ENCODE measurements at places on chromosomes 12 and 14.

GRCh38 chr12:115941362-115941761 lies 336.1 kb downstream of the MED13L start:
- ATAC-seq: no peak

- no peak for ATAC-seq
These were observed 145.5 kb upstream of the OTX2 start for GRCh38 chr14:56955745-56956144.

DNA sequence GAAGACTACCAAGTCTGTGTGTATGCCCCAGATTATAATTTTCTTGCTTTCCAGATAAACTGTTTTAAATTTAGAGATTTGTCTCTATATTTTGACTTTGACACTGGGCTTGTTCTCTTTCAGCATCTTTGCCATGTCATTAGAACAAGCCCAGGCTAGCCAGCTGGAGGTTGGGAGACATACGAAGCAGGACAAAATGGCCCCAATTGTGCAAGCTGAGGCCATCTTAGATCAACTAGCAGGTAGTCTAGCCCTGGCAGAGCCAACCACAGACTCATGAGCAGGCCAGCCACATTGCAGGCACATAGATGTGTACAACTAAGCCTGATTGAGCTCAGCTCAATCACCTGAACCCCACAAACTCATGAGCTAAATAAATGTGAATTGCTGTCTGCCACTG lies 321.4 kb downstream of the ATP23 start:
- no peak for ATAC-seq

DNA sequence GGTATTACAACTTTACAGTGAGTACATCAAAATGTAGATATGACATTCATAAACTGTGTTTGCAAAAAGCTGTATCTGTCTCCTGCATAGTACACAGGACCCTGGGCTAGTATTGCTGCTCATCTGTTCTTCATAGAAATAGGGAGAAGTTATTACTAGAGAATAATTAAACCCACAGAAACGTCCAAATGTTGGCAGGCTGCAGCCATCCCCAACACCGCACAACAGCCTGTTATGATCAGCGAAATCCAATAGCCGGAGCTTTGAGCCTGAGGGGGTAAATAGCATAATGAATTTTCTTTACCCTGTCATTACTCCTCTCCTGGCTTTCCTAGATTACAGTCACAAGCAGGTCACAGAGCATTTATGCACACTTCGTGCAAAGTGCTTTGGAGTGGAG lies 178.0 kb downstream of the DACT1 start:
- no peak for ATAC-seq

GRCh38 chr12:123164222-123164621 lies 13.3 kb upstream of the PITPNM2 start:
- no peak for ATAC-seq

DNA sequence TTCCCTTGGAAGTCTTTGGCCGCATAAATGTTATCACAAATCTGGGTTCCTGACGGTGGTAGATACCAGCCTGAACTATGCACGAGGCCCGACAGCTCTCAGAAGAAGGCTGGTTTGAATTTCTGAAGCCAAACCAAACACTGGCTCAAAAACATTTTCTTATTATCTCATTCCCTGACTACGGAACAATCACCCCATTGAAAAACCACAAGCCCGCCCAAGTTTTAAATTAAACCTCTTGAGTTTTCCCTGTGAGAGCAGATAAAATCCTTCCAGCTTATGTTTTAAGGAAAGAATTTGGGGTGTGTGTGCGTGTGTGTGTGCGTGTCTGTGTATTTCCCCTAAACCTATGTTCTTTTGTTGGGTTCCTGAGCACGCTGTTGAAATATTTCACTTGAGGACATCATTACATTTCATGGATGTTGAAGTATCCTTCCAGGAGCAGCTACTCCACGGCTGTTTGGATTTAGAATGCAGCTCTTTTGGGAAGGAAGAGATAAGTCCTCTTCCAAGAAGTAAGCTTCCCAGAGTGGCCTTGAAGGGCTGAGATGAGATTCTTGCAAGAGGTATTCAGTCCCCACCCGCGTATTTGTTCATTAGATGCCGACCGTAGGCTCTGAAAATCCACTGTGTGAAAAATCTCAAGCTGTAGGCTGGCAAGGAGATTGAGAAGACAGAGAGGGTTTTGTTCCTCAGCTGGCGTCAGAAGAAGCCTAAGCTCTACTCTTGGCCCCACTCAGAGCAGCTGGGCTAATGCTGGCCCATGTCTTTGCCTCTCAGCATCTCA lies 131.0 kb upstream of the NCOR2 start:
- no peak for ATAC-seq

GRCh38 chr14:87461704-87462103 lies 531.3 kb downstream of the GALC start:
- no peak for ATAC-seq

GRCh38 chr14:33682760-33683159 lies 268.1 kb downstream of the EGLN3 start:
- peak; percentile 89 for ATAC-seq

- no peak for ATAC-seq
These were observed 6.3 kb downstream of the MGAT4C start for GRCh38 chr12:86249851-86250250.

GRCh38 chr14:70917633-70918032 lies 10.4 kb downstream of the PCNX1 start:
- no peak for ATAC-seq

GRCh38 chr12:124940393-124941169 lies 26.1 kb upstream of the UBC start:
- peak; percentile 74 for ATAC-seq

DNA sequence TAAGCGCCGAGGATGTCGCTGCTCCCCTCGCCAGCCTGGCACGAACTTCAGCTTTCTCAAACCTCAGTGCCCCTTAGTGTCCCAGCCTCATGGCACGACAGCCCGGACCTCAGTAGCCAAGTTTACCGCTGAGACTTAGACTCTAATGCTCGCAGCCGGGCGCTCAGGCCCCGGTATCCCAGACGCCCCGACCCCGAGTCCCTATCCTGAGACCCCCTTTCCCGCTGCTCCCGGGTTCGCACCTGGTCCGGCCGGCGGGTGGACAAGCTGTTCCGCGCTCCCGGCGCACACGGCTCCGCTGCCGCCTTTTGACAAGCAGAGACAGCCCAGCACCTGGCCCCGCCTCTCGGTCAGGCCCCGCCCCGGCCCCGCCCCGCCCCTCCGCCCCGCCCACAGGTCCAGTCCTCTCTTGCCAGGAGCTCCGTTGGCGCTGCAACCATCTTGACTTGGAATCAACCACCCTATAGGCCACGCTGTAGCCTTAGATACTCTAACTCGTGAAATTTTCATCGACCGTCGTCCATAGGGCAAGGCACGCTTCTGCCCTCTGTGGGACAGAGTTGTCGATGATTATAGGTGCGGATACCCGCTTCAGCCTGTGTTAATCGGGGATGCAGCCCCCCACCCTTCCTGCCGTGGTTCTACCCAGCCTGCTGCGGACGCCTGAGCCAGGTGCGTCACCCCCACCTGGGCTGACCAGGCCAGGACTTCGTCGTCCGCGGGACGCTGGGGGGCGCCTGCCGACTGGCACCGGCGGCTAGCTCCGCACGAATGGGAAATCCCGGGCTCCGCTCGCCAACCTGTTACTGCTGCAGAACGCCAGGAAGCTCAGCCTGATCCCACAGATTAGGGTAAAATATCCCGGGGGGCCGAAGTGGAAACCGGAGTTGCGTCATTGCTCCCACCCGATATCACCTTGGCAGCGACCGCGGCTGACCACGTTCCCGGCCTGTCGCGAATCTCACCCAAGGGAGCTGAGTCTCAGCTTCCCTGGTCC lies at the start of gene VDR:
Gene VDR, minus strand, starts transcription at position 282 of the 997 bp plus-strand sequence. CDS start 25,881 bp downstream, outside the sequence.
- peak; percentile 86 for ATAC-seq

- peak; percentile 70 for ATAC-seq
These were observed 30.6 kb downstream of the PPFIBP1 start for GRCh38 chr12:27554421-27555186.

GRCh38 chr12:75542942-75543341 lies 31.5 kb upstream of the KRR1 start:
- ATAC-seq: no peak

DNA sequence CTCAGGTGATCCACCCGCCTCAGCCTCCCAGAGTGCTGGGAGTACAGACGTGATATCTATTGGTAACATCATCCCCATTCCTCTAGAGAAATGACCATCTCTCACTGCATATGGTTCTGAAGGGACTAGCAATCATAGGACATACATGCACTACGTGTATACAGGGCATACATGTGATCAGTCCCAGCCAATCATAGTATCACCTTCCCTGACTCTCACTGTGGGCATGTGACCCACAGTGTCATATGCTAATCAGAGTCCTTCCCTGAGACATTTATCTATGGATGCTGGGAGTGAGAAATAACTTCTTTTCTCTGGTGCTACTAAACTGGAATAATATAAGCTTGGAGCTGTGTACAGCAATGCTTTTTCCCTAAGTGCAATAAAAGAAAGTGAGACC lies 12.1 kb upstream of the FBXW8 start:
- no peak for ATAC-seq

DNA sequence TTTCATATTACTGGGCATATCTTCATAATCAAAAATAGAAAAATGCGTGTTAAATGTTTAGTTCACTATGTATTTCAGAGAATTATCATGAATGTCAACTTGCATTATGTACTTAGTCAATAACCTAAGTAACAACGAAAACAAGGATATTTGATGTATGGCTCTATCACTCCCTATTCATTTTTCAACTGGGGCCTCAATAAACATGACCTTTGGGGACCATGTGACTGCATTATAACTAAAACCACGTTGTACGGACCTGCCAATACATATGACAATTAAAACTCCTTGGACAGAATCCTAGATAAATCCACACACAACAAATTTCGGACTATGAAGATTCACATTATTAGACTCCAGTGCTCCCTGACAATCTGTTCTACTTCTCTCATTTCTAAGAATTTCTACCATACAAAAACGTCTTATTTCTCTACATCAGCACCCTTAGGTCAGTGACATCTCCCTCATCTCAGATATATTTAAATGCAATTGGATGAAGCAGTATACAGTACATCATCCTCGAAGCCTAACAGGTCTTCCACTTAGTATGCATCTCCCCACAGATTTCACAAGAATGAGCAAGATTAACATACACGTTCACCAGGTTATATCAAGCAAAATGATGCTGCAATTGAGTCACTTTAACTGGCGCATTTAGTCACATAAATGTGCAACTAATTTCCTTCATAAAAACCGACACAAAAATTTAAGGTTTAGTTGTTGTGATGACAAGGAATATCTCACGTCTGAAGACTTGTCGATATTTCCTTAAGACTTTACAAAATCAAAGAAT lies 1.5 kb downstream of the UBE2N start:
- ATAC-seq: no peak

DNA sequence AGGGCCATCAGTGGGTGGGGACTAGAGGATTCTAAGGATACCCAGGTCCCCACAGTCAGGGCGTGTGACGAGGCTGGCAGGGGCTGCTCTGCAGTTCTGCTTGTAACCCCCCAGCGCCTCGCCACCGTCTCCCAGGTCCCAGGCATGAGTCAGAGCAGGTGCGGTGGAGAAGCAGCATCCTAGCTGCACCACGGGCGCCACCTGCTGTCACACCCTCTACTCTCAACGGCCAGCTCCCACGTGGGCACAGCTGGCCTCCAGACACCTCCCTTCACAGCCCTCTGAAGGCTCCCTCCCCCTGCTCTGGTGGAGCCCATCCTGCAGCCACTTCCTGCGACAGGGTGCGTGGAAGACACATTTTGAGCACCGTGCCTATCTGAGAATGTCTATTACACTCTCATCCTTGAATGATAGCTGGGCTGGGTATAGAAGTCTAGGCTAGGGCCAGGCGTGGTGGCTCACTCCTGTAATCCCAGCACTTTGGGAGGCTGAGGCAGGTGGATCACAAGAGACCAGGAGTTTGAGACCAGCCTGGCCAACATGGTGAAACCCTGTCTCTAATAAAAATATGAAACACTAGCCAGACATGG lies 6.9 kb upstream of the NUDT14 start:
- no peak for ATAC-seq

DNA sequence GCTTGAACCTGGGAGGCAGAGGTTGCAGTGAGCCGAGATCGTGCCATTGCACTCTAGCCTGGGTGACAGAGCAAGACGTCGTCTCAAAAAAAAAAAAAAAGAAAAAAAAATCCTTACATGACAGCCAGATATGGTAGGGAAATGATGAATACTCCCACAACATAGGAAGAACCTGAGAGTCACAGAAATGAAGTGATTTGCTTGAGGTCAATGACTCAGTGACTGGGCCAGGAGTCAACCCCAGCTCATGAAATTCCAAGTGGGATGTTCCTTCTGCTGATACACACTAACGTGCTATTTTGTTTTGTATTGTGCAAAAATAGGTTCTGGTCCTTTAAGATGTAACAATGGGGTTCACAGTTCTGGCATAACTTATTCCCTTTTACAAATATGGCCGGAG lies 9.0 kb downstream of the RHOF start:
- peak; percentile 49 for ATAC-seq

DNA sequence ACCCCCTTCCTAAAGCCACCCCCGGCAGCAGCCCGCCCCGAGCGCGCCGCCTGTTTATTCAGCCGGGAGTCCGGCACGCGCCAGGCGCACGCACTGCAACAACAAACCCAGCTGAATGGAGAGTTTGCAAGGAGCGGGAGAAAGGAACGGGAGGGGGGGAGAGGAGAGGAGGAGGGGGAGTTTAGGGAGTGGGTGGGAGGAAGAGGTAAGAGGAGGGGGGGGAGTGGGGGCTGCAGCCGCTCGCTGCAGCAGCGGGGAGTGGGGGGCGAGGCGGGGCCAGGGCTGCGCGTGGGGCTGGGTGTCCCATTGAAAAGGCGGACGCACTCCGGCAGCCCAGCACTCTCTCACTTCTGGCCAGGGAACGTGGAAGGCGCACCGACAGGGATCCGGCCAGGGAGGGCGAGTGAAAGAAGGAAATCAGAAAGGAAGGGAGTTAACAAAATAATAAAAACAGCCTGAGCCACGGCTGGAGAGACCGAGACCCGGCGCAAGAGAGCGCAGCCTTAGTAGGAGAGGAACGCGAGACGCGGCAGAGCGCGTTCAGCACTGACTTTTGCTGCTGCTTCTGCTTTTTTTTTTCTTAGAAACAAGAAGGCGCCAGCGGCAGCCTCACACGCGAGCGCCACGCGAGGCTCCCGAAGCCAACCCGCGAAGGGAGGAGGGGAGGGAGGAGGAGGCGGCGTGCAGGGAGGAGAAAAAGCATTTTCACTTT lies at the start of gene ASCL1:
Gene ASCL1, plus strand, starts transcription at position 336 of the 712 bp plus-strand sequence. CDS start 571 bp downstream, outside the sequence.
- ATAC-seq: no peak

- ATAC-seq: no peak
These were observed 67.2 kb downstream of the KDM2B start for GRCh38 chr12:121513464-121514183.

GRCh38 chr12:110694330-110694901 lies 5.5 kb upstream of the HVCN1 start:
- peak; percentile 55 for ATAC-seq

GRCh38 chr12:110689281-110690126 lies 589 bp upstream of the HVCN1 start:
- ATAC-seq: peak; percentile 77

Data from gastroesophageal sphincter (tissue), 4 donors.